NCI-H187 treated with DMSO at 0.1 percent for 48 hours (cell line): ENCODE measurements at places on chromosomes 4 and X.

- no peak for DNase-seq
These were observed 127.1 kb upstream of the DCAF8L1 start for GRCh38 chrX:28108186-28108945.

GRCh38 chr4:79673898-79674297, 265.9 kb upstream of the GK2 start:
- DNase-seq = no peak

DNA sequence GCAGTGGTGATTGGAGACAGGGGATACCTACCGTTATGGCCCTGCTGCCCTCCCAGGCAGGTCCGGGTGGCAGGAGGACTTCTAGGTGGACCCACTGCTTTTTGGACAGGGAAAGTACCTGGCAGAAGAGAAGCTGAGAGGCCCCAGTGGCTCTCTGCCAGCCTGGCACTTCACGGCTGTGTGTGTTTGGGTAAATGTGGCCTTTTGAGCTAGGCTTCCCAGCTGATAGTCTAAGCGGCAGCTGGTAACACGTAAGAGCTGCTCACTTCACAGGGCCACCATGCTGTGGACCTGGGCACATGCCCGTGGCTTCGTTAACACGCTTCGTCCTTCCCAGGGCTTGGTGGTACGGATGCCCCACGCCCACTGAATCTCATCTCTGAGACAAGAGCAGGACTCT, 92.0 kb upstream of the CLCN4 start:
- DNase-seq = no peak

GRCh38 chrX:100643956-100644860, at the start of gene SRPX2:
Gene SRPX2 (plus strand): TSS chrX:100644199. CDS start chrX:100646323, 2,124 bp downstream.
- no peak for DNase-seq

DNA sequence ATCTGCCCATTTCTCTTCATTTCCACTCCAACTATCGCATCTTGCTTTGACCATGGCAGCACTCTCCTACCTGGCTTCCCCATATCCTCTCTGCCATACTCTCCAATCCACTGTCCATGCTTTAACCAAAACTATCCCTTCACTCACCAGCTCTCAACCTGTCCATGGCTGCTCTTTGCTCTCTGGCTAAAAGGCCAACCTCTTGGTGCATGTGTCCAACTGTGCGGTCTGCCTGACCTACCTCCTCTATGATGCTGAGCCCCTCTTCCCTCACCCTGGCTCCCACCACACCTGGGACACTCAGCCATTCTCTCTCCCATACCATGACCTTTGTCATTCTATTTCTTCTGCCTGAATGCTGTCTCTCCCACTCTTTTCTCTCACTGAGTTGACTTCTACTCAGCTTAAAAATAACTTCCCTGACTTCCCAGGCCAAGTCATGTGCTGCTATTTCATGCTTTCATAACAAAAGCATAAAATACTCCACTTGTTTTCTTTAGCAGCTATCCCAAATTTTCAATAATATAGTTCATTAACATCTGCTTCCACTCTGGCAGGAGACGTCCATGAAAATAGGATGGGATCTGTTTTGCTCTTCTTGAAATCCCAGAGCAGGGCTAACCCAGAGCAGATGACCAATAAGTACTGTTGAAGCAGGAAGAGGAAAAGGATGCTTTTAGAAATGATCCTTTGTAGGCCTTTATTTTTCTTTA, 29.8 kb upstream of the KLF3 start:
- DNase-seq = no peak

- no peak for DNase-seq
These were observed 330.5 kb upstream of the GALNT7 start for GRCh38 chr4:172838111-172838510.

DNA sequence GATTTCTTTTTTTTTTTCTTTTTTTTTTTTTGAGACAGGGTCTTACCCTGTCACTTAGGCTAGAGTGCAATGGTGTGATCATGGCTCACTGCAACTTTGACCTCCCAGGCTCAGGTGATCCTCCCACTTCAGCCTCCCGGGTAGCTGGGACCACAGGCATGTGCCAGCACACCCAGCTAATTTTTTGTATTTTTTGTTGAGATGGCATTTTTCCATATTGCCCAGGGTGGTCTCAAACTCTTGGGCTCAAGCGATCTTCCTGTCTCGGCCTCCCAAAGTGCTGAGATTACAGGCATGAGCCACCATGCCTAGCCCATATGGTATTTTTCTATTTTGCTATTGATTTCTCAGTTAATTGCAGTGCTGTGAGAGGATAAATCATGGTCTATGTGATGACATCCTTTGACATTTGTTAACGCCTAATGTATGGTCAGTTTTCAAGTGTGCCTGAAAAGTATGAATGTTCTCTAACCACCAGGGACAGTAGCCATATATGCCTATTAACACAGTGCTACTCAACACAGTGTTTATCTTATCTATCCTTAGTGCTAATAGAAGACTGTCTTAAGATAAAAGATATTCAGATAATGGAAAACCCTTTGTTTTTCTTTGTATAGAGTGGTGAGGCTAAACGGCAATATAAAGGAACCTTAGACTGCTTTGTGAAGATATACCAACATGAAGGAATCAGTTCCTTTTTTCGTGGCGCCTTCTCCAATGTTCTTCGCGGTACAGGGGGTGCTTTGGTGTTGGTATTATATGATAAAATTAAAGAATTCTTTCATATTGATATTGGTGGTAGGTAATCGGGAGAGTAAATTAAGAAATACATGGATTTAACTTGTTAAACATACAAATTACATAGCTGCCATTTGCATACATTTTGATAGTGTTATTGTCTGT, 9.1 kb upstream of the HSPA4L start:
- no peak for DNase-seq

GRCh38 chr4:59818656-59819055, 1381.5 kb upstream of the ADGRL3 start:
- no peak for DNase-seq

DNA sequence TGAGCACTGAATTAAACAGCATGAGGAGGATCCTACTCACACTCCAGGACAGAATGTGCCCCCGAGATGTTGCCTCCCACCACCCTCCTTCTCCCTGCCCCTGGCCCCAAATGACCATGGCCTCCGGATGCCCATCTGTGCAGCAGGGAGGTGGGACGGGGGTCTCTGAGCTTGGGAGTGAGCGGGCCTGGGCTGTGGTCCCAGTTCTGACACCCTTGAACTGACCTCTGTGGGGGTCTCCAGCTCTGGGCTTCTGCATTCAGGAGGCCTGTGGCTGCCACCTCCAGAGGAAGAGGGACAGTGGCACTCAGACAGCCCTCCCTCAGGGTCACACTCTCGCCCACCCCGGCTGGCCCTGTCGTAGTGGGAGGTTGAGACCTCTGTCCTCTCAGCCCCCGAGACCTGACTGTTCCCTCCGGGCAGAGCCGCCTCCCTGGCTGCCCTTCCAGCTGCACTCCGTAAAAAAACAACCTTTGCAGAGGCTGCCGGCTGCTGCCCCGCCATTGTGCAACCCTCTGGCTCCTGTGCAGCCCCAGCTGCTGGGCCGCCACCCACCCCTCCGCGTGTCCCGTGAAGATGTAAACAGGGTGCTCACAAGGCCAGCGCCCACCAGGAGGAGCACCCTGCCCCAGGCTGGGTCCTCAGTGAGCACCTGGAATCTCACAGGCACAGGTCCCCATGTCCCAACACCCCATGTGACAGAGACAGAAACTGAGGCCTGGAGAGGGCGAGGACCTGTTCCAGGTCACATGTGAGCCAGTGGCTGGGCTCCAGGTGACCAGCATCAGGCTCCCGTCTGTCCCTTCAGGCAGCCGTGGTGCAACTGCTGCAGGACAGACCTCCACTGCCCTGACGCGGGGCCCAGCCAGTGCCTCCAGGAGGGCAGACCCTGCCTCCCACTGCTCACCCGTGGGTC, 39.6 kb downstream of the HTRA3 start:
- no peak for DNase-seq

GRCh38 chr4:38866973-38867477, 581 bp upstream of the FAM114A1 start:
- DNase-seq = no peak

GRCh38 chrX:130637591-130637990, 235.8 kb downstream of the RBMX2 start:
- DNase-seq = no peak

GRCh38 chrX:112094729-112095128, 12.2 kb upstream of the TRPC5 start:
- no peak for DNase-seq

DNA sequence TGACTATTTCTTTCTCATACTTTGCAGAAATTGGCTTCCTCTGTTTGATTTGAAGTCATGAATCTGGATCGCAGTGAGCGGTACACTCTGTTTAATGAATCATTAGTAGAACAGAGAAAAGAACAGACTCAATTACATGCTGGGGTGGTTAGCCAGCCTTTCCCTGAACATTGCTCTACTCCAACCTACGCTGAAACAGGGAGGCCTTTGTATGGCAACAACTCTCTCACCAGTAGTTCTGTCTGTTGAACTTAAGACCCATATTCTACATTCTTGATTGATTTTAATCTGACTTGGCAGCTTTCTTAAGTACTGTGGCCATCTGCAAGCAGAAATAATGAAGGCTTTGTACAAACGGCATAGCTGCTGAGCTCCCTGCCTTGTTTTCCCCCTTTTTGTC, 19.0 kb upstream of the AP1S2 start:
- DNase-seq = no peak

DNA sequence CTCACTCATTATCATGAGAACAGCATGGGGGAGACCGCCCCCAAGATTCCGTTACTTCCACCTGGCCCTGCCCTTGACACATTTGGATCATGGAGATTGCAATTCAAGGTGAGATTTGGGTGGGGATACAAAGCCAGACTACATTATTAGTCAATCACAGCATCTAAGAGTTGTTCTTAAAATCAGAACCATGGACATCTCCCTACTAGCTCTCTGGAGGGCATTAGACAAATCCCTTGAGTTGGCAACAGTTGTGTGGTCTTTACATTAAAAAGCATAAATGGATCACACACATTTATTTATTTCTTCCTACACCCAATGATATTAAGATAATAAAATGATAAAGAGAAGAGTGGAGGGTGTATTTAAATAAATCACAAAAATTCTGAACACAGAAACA, 262.8 kb upstream of the VCX start:
- no peak for DNase-seq

GRCh38 chr4:184833046-184833838, 7.5 kb upstream of the ACSL1 start:
- no peak for DNase-seq

- DNase-seq = no peak
These were observed 78.1 kb upstream of the CLDN34 start for GRCh38 chrX:9888953-9889470.

GRCh38 chrX:101655534-101655933, 4.1 kb downstream of the ARMCX2 start:
- no peak for DNase-seq

DNA sequence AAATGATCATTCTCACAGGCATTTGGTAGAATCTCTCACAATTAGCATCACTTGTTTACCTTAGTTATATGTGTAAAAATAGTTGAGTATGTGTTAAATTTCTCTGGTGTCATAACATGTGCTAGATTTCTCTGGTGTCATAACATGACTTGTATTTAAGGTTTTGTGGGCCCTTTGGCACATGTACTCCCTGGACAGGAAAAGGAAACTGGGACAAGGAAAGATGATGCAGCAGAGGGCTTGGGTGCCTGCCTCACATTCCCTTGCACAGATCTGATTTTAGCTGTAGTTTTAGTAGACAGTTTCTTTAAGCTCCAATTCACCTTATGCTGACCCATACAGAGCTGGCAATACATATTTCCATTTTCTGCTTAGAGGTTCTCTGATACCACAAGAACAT, 726.0 kb downstream of the C4orf33 start:
- DNase-seq = no peak

DNA sequence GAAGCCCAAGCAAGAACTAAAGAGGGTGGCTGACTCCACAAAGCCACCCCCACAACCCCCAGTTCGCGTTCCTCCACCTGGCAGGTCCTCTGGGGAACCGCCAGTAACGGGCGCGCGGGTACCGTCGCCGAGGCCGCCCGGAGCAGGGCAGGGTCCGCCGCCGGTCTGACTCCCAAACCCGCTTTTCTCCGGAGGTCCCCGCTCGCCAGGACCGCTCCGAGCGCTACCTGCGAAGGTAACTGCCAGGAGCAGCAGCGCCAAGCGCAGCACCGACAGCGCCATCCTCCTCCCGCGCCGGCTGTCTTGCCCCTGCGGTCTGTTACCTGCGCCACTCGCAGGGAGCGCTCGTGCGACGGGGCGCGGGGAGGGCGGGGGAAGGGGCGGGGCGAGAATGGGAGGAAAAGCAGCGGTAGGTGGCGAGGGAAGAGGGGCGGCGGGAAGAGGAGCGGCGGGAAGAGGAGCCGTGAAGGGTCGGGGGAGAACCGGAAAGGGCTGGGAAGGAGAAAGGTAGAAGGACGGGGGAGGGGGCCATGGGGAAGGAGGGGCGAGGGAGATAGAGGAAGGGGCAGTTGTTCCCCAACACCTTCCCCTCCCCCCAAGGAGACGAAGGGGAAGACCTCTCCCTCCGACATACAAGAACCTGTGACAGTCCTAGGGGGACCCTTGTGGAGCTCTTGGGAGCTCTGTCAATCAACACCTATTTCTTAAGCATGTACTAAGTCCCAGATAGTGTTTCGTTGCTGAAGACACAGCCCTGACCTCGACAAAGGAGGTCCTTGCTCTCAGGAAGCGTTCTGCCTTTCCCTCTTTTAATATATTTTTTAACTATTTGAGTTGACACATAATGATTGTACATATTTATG, at the start of gene SPINK2:
Gene SPINK2, minus strand, starts transcription at position 321 of the 863 bp plus-strand sequence. Its CDS starts 39 bp downstream, at position 282.
- no peak for DNase-seq

DNA sequence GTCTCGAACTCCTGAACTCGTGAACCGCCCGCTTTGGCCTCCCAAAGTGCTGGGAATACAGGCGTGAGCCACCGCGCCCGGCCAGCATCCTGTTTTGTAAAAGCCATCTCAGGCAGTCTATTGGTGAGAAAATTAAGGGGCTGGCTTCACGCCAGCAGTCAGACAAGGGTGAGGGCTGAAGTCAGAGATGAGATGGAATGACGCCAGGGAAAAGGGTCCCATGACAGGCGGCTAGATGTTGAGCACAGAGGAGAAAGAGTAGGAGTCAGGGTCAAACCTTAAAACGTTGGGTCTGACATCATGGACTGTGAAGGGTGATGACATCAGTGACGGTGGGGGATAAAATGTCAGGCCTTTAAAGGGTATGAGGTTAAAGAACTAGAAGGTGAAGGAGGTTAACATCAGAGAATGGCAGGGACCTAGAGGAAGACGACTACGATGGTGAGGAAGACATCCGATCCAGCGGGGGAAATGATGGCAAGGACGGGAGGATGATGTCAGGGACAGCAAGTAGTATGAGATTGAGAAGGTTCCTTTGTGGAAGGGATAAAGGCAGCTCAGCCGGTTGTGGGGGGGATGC, 504 bp upstream of the RBM3 start:
- no peak for DNase-seq

DNA sequence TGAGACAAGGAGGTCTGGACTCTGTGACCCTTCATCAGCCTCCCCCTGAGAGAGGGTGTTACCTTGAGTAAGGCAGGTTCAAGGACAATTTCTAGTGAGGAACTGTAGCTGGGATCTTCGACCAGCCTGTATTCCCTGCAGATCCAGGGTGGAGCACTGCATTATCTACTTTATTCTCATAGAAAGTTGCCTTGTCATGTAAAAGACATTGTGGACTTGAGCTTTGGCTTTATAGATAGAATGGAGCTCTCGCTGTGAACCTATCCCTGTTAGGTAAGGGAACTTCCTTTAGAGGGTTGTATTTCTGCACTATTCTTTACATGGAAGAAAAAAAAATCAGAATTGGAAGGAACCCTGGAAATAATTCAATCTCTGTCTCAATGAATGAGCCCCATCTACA, 91.4 kb downstream of the MAOA start:
- DNase-seq = no peak

- no peak for DNase-seq
These were observed 42.8 kb upstream of the PRKG2 start for GRCh38 chr4:81257816-81258215.
